Endodermal cell (in vitro differentiated cells): ENCODE measurements at places on chromosomes 7 and 10.

GRCh38 chr10:72001033-72001395, 36.8 kb downstream of the CHST3 start:
- no peak for DNase-seq

GRCh38 chr10:118978316-118978997, 51.1 kb upstream of the NANOS1 start:
- DNase-seq: peak; percentile 19

GRCh38 chr10:83212632-83213334, 926.5 kb upstream of the GHITM start:
- no peak for DNase-seq

DNA sequence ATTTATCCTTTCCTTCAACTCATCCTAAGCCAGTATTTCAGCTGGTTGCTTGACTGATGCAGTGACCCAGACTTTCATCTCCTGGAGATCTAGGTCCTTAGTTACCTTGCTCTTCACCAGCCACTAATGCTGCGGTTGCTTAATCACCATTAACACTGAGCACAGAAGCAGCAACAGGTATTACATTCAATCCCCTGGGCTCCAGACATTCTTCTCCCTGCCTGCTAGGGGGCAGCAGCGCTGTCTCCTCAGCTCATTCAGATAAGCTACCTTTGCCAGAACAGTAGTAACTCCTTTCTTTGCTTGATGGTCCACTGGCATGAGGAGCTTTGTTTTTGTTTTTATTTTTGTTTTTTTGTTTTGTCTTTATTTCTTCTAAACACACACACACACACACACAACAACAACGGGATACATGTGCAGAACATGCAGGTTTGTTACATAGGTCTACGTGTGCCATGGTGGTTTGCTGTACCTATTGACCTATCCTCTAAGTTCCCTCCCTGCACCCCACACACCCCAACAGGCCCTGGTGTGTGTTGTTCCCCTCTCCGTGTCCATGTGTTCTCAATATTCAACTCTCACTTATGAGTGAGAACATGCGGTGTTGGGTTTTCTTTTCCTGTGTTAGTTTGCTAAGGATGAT, 1043.2 kb upstream of the C7orf33 start:
- DNase-seq: peak; percentile 86

- no peak for DNase-seq
Observed at GRCh38 chr10:103828587-103829197, 26.7 kb downstream of the SH3PXD2A start.

- DNase-seq: no peak
Observed at GRCh38 chr7:24372961-24373955, 89.3 kb downstream of the NPY start.

DNA sequence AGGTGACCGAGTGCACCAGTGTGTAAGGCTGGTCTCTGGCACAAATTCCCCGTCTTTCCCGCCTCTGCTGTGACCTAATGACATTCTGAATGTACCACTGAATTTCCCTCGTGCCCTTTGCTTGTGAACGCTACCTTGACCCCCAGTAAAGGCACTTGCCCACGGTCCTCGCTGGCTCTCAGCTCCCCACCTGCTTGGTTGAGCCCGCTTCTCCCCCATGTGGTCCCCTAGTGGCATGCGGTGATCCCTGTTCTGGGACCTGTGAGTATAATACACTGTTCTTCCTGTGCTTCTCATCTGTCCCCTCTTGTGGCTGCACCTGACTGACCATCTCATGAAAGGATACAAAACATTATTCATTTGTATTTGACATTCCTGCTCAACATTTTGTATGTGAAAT, 495.7 kb downstream of the INHBA start:
- DNase-seq: peak; percentile 67

- no peak for DNase-seq
Observed at GRCh38 chr7:153021542-153021941, 262.0 kb downstream of the ACTR3B start.
